Chondrocyte (in vitro differentiated cells): ENCODE measurements at places on chromosomes 4 and X.

DNA sequence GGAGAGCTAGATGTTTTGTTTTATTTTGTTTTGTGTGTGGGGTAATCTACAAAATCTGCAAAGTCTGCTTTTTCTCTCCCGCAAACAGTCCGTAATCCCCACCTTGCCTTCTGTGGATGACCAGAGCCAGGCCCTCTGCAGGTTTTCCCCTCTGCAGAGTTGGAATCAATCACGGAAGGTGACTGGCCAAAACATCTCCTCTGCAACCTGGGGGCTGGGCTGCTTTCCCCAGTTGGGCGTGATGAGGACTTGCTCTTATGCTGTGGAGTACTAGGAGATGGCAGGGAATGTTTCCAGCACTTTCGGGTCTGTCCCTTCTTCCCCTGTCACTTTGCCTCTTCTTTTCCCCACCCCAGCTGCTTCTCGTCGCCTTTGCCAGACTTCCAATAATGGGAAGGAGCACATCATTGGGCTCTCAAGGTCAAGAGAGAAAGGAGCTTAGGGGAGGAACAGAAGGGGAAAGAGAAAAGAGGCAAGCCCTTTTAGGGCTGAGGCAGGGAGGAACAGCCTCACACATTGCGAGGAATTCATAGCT lies 1.1 kb downstream of the TMEM35A start:
- no peak for DNase-seq

GRCh38 chrX:28170713-28171112 lies 189.5 kb upstream of the DCAF8L1 start:
- DNase-seq, result no peak

DNA sequence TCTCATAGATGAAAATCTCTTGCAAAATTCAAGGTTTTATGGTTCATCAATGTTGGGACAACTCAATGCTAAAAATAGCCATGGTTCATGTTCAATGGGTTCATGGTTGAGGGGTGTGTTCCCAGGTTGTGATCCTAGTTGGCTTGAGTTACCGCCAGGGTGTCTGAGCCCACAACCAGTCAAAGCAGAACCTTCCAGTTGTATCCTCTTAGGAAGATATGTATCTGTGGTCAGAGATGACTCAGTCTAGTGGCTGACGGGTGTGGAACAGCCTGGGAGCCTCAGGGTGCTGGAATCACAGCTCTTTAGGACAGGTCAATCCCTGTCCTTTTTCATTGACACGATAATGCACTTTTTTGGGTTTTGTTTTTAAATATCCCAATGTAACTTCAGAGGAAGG lies 192.3 kb upstream of the NR3C2 start:
- no peak for DNase-seq

DNA sequence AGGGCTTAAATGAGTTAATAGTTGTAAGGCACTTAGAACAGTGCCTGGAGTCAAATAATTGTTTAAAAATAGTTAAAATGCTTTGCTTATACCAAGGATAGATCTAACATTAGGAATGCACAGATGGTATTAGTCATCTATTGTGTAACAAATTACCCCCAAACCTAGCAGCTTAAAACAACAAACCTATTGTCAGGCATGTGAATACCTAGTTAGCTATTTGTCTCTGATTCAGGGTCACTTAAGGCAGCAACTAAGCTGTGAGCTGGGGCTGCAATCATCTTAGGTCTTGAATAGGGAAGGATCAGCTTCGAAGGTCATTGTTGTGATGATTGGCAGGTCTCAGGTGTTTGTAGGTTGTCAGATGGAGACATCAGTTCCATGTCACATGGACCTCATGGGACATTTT lies 42.4 kb upstream of the AGA start:
- DNase-seq, result no peak

- DNase-seq, result no peak
Measured at GRCh38 chrX:134969726-134970125, 21.1 kb upstream of the SMIM10 start.

DNA sequence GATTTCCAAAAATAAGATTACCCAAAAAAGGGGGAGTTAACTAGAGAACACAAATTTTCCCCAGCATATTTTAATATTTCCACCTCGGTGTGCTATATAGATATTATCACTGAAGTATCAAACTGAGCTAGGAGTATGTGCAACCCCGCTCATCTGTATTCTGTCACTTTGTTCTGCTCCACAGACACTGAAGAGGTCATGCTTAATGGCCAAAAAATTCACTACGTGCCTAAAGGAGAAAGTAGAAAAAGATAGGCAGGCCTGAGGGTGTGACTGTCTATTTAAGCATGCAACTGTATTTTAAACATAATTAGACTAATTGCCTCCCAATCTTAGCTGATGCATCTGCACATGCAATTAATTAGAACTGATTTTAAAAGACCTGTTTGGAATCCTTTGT lies 24.5 kb downstream of the SH3RF1 start:
- no peak for DNase-seq

- DNase-seq, result no peak
Measured at GRCh38 chr4:51843309-51844152, 578 bp downstream of the DCUN1D4 start.
